ENCODE measurements at places on chromosomes 5 and 9.

- DNase-seq: peak; percentile 11
Observed at GRCh38 chr5:127925916-127926315, 157.7 kb upstream of the SLC12A2 start.

DNA sequence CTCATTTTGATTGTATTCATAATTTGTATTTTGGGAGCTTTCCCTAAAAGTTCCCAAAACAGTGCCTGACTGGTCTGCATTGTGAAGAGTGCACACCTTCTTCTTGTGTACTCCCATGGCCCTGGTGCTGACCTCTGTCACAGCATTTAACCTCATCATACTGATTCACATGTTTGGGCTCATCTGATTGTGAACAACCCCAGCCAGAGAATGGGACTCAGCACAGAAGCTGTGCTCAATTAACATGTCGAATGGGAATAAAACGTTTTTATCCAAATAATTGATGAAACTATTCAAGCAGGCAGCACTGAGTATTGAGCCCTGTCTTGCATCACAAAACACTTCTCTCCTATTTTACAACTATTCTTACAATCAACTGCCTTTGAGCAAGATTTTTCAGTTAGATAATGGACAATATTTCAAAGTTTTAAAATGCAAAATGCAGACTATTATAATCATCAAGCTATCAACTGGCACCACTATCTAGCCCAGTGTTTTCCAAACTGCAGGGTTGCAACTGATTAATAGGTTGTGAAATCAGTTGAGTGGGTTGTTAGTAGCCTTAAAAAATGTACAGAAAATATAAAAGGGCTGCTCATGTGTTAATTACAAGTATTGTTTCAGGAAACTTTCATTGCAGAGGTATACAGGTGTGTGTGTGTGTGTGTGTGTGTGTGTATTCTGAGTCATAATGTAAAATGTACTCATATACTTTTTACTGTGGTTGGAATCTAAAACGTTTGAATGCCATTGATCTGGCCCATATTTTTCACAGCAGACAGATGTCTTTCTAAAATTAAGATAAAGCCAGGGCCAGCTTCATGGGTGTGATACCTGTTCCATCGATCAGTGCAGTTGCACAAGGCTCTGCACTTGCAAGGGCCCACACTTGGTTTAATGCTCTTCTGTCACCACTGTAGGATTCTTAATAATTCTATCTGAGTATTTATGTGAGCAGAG lies 190.5 kb downstream of the PIK3R1 start:
- no peak for DNase-seq

DNA sequence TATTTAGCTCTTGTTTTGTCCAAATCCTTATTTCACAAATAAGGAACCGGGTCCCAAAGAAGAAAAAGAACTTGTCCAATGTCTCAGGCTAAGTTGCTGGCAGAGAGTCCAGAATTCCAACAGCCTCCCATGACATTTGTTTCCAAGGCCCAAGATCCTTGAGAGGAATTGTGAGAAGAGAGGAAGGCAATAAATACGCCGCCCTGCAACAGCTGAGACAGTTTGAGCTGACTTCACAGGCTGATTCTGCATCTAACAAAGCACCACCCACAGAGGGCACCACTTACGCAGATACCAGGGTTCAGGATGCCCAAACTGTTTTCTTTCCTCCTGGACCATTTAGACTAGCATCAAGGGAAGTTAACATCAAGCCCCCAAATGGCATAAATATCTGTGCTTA lies 211.3 kb downstream of the FAM114A2 start:
- peak; percentile 66 for DNase-seq

DNA sequence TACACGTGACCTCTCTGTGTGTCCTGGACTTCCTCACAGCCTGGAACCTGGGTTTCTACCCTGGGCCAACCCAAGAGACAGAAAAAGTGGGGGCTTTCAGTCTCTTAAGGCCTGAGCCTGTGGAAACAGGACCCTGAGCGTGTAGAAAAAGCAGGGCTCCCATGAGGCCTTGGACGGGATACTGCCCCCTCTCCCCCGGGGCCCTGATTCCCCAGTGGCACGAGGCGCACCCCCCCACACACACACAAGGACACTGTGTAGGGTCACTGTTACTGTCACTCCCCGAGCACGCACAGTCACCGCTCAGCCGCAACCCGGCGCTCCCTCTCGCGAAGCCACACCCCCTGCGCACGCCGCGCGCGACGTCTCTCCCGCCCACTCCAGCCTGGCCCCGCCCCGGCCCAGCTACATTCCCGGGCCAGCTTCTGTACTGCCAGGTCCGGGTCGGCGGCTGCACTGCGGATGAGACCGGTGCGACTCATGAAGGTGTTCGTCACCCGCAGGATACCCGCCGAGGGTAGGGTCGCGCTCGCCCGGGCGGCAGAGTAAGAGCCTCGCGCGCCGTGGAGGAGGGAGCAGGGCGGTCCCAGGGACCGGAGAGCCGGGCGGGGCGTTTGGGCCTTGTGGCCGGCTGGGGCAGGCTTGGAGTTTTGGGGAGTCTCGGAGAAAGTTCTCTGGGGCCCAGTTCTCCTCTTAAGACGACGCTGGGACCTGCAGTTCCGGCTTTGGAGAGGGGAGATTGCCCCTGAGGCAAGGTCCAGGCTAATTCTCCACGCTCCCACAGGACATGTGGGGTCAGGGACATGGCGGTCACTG lies at the start of gene GRHPR:
GRHPR (plus strand) TSS at position 408 of the 816 bp plus-strand sequence; CDS start at position 463, 55 bp downstream.
- DNase-seq: peak; percentile 89

- DNase-seq: peak; percentile 34
Observed at GRCh38 chr9:129887334-129888292, 52.4 kb downstream of the USP20 start.

DNA sequence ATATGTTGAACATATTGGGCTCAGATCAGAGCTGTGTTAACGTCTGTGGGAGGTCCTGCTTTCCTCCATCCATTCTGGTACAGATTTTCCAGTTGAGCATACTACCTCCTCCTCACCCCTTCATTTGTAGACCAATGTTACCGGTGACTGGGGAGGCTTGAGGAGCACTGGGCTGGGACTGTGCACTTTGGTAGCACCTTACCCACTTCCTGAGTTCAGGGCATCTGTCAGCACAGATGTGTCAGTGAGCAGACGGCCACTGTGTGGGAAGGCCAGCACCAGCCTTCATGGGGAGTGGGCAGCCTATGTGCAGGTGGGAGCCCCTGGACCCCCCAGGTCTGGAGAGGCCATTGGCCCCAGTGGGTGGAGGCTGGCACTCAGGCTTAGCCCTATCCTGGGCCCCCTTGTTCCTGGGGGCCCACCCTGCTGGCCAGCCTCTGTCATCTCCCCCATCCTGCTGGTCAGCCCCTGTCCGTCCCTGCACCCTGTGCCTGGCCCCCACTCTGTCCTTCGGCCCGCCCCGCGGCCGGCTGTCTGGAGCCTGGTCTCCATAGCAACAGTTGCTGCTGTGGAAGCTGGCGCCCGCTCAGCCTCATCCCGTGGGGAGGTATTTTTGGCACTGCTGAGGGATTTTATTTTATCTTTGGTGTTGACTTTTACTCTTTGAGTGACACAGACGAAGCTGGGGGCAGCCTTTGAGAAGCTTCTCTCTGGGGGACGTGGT lies 21.3 kb downstream of the WNK2 start:
- DNase-seq: peak; percentile 52

GRCh38 chr5:43041669-43042175 lies 1.6 kb upstream of the ANXA2R start:
- DNase-seq: peak; percentile 82

- no peak for DNase-seq
Observed at GRCh38 chr5:95600557-95600956, 19.3 kb upstream of the GPR150 start.

- no peak for DNase-seq
Observed at GRCh38 chr9:752201-752600, 89.3 kb upstream of the DMRT1 start.

- DNase-seq: no peak
Observed at GRCh38 chr5:161545344-161546094, 1.0 kb downstream of the GABRB2 start.

DNA sequence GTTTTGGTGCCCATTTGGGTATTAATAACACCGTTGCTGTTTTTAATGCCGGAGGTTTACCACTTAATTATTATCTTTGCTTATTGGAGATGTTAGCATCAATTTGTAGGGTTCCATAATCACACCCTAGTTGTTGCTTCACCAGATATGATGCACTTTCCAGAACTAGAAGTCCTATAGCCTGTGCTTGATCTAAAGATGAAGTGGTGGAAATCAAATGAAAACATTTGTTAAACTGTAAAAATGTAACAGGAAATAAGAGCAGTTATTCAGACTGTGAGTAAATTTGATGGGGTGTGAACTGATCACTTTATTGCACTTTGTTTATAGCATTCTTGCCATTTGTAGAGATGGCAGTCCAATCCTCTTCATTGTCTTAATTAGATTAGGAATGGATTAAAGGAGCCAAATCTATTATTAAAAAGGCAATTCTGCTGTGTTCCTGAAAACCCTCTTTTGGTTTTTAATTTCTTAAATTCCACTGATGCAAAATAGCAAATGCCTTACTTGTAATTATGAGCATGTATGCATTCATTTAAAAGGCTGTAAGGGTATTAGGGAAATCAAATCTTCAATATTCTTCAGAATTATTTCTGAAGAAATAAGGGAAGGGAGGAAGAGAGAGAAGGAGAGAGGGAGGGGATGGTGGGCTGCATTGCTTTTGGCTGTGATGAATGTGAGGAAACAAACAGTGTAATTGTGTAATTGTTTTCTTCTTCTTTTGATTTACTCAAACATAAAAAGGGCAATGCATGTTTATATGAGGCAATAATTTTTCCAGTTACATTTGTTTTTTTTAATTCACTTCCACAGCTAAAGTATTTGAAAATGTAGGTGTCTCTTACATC lies 675.2 kb upstream of the WWC1 start:
- no peak for DNase-seq

DNA sequence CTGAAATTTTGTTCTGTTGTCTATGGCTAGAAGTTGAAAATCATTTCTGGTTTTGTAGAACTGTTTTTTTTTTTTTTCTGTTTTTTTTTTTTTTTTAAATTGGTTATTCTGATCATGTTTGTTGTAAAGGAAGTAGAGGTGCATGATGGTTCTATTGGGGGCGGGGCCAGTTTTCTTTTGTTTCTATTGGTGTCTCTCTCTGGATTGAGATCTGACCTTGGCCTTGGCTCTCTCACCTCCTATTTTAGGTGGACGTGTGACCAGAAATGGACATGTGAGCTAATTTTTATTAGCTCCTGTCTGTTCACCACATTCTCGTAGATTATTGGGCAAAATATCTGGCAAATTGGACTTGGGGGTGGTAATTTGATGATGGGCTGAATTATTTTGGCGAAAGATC lies 3.2 kb downstream of the ZNF618 start:
- DNase-seq: no peak

DNA sequence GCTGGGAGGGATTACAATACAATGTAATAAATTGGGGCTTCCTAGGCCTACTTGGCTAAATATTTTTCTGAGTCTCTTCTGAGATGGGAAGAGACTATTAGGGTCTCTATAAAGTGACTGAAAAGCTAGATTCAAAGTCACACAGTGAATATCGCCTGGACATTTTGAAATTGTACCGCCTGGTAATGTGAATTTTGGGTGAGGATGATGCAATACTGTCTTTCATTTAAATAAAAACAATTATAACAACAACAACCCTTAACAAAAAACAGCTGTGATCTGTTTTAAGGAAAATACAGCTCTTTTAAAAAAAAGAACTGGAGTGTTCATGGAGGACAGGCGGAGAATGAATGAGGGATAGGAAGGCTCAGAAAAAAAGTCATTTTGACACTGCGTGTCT lies 615.0 kb downstream of the RAB3C start:
- DNase-seq: no peak

GRCh38 chr5:104942735-104943134 lies 1380.1 kb upstream of the NUDT12 start:
- DNase-seq: no peak

GRCh38 chr5:180154821-180155364 lies 54.1 kb downstream of the RASGEF1C start:
- no peak for DNase-seq

GRCh38 chr9:22229069-22229468 lies 217.6 kb upstream of the DMRTA1 start:
- peak; percentile 92 for DNase-seq

GRCh38 chr5:141127305-141127704 lies 5.7 kb downstream of the PCDHB4 start:
- DNase-seq: no peak

DNA sequence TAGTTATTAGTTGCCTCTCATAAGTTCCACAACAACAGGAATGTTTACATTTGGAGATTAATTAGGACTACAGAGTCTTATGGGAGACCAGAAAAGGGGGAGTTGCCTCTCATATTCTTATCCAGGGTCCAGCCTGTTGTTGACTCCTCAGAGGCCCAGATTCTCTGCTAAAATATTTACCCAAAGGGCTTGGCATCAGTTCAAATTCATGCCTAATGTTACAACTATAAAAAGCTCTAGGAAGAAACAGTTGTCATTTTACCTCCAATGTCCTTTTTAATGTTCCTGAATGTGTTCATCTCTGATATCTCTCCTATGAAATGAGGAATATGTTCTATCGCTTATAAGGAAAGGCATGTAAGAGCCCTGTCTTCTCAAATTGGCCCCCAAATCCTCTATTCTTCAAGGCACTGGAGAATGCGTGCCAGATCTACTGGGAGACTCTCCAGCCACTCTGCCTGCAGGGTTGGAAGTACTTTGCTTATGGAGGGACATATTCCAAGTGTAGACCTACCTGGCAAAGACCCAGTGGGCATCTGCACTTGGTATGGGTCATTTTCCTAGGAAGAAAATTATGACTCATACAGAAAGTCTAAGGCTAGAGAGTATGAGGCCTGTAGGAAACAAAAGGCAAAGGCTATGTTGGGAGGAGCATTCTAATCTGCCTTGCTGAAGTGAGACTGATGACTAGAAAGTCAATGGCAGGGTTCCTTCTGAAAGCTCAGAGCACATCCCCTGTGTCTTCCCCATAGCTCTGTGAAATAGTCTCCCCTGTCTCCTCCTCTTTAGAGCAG lies 192.6 kb downstream of the ESM1 start:
- DNase-seq: peak; percentile 73

GRCh38 chr5:115962565-115963402 lies 509 bp downstream of the LVRN start:
- no peak for DNase-seq

- DNase-seq: no peak
Observed at GRCh38 chr9:76921165-76921564, 15.3 kb upstream of the PRUNE2 start.

DNA sequence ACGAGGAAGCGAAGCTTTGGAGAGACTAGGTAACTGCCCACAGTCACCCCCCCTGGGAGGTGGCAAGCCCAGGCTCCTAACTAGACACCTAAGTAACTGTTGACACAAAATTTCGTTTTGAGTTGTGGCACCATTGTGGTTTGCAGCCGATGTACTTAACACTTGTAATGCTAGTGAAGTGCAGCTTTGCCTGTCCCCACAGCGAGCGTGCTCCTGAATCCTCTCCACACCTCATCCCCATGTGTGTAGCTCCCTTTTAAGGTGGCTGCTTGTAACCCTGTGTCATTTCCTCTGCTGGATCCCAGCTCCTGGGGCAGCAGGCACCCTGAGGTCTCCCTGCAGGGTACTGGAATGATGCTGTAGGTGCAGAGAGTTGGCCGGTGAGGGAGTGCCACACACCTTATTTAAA lies 114.9 kb downstream of the TRIO start:
- no peak for DNase-seq

DNA sequence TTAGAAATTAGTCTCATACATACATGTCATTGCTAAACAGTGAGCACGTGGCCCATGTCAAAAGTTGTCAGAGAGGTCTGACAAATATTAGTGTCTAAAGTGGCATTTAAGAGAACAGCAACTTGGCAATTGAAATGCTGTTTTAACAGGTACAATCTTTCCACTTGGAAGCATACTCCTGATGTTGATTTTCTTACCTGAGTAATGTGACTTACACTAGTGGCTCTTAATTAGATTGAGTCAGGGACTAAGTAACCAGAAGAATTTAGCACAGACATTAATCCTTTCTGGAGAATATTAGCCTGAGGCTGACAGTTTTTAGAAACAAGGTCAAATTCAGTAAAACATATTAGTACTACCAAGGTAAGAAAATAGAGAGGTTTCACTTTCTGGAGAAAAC lies 357.0 kb upstream of the ZNF608 start:
- DNase-seq: no peak
